GM23248 (cell line): ENCODE measurements at places on chromosomes 6 and 20. TPM values are rescaled to one million over a fixed set of nuclear protein-coding genes. Genes with fewer than 3 reads are reported as not detected.

DNA sequence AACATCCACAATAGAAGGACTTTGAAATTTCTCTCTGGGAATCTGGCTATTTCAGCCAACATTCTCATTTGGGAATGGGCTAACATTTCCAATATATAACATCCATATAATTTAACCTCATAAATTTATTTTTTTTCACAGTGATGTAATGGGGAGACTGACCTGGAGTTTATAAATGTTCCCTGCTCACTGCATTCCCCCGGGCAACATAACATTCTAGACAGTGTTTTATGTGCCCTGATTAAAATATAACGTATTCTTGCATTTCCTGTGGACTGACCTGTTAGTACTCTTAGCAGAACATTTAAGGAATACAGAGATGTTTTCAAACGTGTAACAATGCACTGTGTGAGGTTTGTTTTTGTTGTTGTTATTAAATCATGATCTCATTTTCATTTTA lies 20.9 kb downstream of the TSHZ2 start:
- no peak for DNase-seq

Gene PSORS1C1
- 0.22 and 0.25 TPM in 2 replicates for total RNA-seq

- DNase-seq, result no peak
Measured at GRCh38 chr6:92888316-92888715, 531.0 kb downstream of the EPHA7 start.

GRCh38 chr6:153043719-153044118 lies 41.2 kb upstream of the MTRF1L start:
- DNase-seq, result no peak

Gene RCAN2
- 6.5 and 7.6 TPM in 2 replicates for total RNA-seq

- DNase-seq, result peak; percentile 4
Measured at GRCh38 chr6:152634773-152635172, 2.4 kb downstream of the SYNE1 start.

GRCh38 chr20:32626859-32627636 lies 41.9 kb upstream of the NOL4L start:
- DNase-seq, result peak; percentile 17

- DNase-seq, result no peak
Measured at GRCh38 chr20:22381812-22382416, 202.5 kb downstream of the FOXA2 start.

DNA sequence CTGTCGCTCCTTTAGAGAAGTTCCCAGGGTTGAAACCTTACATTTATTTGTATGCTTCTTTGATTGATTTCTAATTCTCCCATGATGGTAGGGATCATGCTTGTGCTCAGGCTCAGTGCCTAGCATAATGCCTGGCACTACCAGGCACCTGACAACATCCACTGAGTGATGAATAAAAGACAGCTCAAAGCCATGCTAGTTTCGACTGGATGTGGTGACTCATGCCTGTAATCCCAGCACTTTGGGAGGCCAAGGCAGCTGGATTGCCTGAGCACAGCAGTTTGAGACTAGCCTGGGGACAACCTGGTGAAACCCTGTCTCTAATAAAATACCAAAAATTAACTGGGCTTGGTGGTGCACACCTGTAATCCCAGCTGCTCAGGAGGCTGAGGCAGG lies 11.6 kb upstream of the CD164 start:
- DNase-seq, result peak; percentile 48

DNA sequence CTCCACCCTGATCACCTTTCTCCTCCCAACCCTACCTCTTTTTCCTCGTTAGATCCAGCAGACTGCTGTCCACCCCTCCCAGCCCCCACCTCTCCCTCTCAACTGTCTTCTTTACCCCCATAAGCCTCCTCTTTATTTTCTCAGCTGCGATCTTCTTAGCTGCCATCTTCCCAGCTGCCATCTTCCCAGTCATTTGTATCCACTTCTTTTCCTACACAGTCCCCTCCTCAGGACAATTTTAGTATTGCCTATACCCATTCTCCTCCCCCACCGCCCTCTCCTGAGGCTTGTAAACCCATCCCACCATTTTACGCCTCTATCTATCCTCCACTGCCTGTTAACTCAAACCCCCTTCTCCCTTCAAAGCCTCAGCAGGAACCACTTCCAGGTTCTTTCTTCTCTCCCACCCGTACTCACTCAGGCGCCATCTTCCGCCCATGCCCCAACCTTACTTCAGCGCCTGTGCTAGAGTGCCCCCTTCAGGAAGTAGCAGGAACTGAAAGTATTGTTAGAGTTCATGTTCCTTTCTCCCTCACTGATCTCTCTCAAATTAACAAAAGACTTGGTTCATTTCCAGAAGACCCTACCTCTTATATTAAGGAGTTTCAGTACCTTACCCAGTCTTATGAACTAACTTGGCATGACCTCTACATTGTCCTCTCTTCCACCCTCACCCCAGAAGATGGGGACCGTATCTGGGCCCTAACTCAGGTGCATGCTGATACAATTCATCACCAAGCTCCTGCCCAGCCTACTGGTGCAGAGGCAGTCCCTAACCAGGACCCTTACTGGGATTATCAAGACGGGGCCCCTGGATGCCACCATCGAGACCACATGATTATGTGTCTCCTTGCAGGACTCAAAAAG lies 236.0 kb downstream of the ADGRG6 start:
- peak; percentile 70 for DNase-seq

- DNase-seq, result peak; percentile 66
Measured at GRCh38 chr6:33172688-33173534, 19.4 kb downstream of the COL11A2 start.

DNA sequence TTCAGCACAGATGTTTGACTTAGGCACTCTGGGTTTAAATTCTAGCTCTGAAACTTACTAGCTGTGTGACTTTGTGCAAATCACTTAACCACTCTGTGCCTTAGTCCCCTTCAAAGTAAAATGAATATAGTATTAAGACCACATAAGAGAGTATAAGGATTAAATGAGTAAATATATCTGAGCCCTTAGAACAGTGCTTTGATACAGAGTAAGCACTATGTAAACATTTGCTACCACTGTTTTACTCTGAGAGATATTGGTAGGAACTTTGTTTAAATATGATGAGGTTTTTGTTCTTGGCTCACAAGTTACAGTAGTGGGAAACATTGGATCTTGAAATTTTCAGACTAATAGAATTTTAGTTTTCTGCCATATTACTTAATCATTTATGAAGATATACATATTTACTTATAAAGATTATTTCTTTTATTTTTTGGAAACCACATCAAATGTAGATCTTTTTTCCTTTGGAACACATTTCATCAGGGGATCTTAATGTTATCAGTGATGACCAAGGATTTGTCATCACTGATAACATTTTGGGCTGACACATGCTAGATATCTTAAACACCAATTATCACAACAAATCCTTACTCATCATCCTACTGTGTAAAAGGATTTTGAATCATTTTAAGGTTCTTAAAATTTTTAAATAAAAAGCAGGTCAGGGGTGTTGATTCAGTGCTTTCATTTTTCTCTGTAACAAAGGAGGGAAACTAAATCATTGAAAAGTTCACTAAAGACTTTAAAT lies 226.2 kb downstream of the EYA4 start:
- DNase-seq, result no peak

DNA sequence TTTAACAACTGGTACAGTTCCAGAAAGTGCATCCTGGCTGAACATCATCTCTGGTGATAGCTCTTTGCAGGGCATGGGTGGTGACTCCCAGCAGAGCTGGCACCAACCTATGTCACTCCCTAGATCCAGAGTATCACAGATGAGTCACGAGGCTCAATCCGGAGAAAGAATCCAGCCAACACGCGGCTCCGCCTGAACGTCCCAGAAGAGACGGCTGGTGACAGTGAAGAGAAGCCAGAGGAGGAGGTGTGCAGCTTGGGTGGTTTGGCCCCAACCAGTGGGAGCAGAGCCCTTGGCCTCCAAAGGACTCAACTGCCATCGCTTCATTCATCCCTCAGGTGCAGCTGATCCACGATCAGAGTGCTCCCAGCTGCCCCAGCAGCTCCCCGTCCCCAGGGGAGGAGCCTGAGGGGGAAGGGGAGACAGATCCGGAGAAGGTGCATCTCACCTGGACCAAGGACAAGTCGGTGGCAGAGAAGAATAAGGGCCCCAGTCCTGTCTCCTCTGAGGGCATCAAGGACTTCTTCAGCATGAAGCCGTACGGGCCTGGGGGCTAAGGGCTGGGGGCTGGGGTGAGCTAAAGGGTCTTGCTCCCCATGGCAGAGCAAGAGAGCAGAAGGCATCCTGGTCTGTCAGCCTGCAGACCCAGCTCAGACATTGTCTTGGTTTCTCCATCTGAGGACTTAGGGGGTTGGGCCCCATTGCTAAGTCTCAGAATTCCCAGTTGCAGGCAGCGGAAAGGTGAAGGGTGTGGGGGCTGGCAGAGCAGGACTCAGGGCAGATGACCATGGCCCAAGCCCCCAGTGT lies 27.2 kb downstream of the SLC12A5 start:
- no peak for DNase-seq

DNA sequence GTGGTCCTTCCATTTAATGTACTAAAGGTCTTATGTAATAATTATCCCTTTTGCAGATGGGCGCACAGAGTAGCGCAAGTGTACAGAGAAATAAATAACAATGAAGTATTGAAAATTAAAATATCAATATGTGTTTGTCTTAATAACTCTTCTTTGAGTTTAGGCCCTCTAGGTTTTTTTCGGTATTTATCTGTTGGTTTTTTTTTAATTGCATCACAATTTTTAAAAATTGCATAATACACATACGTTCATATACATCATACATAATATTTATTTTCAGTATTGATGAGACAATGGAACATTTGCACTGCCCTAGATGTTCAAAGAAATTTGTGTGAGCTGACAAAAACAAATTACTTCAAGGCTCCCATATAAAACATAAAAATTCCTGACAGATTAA lies 15.1 kb downstream of the ADGRB3 start:
- no peak for DNase-seq

DNA sequence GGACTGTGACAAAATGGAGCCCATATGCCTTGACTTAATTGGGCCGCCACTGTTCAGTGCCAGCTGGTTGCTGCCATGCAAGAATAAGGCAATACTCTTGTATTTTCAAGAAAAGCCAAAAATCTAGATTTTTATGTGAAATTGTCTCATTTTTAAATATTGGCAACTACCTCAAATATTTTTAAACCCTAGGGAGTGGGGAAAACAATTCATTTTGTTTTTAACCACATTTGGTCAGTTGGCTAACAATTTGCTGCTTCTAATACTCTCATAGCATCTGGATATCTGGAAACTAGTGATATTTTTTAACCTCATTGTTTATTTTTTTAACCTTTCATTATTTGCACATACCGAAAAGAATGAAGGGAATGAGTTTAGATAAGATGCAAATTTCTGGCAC lies 91.0 kb downstream of the EYA2 start:
- no peak for DNase-seq

DNA sequence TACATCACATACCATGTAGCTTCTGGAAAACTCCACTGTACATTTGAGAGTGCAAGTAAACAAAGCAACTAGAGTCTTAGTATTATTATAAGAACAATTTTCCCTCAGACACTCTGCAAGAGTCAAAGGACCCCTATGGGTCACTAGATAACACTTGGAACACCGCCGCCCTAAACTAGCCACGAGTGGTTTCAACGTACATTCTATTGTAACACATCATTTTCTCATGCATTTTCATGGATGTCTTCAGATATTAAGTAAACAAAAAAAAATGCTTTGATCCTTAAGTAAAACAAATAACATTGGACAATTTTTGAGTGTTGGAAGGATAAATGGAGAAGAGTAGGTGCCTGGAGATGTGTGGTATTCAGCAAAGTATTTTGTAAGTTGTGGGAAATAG lies 3.2 kb upstream of the RNF146 start:
- DNase-seq, result no peak

Gene TUBB
- total RNA-seq, result 525 and 565 TPM in 2 replicates

DNA sequence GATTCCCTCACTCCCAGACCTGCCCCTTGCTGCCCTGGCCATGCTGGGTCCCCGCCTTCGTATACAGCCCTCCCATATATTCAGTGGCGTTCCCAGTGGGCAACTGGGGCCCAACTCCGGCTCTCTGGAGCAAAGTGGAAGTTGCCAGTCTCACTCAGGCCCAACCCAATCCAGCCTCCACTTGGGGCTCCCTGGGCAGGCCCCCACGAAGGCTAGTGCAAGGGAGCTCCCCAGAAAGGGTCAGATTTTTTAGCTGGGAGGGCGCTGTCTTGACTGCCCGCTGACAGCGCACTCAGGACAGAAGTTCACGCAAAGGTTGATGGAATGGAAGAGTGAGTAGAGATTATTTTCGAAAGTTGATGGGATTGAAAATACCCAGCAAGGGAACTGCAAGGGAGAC lies 5.9 kb downstream of the TP53TG5 start:
- DNase-seq, result no peak

Gene PTGIS
- total RNA-seq, result 178 and 192 TPM in 2 replicates

DNA sequence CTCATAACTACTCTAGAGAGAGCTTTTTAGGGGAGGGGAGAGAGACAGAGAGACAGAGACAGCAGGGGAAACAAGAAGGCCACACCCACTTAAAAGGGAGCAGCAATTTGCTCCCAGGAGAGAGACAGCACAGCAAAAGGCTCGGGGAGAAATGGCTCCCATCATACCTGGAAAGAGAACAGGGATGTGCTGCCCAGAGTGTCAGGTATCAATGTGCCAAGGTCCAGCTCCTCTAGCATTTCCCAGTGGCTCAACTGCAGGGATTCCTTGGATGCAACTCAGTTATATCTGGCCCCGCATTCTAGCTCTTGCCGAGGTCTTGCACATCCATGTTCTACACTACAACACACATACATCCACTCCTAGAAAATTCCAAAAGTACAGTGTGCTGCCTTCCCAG lies 304.0 kb upstream of the CDYL start:
- DNase-seq, result no peak

- DNase-seq, result peak; percentile 97
Measured at GRCh38 chr6:33609528-33609927, 11.6 kb upstream of the ITPR3 start.

- DNase-seq, result no peak
Measured at GRCh38 chr20:846894-847278, 13.4 kb downstream of the FAM110A start.

- peak; percentile 29 for DNase-seq
Measured at GRCh38 chr6:53879608-53880007, 84.8 kb downstream of the LRRC1 start.

- DNase-seq, result no peak
Measured at GRCh38 chr6:149224399-149224798, 93.1 kb upstream of the TAB2 start.

GRCh38 chr6:19723545-19723944 lies 113.6 kb upstream of the ID4 start:
- peak; percentile 91 for DNase-seq

GRCh38 chr6:5004373-5005037 lies 668 bp upstream of the RPP40 start:
- DNase-seq, result peak; percentile 34

DNA sequence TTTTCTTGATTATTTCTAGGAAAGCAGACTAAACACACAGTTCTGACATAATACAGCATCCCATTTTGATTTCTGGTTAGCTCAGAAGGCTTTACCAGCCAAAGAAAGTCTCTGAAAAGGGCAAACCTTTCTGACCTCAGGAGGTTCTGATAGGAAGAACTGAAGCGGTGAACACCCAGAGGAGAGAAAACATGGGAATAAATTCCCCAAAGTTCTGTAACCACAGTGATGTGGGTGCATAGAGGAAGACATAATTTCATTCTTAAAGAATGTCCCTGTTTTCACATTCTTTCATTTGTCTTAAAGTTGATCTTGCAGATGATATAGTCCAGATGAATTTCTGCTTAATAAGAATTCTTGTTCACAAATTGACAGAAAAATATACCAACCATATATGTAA lies 60.3 kb downstream of the RSPO3 start:
- peak; percentile 42 for DNase-seq

GRCh38 chr6:14258695-14259593 lies 141.4 kb downstream of the CD83 start:
- DNase-seq, result no peak

- peak; percentile 90 for DNase-seq
Measured at GRCh38 chr6:71489736-71490135, 201.1 kb downstream of the OGFRL1 start.

- peak; percentile 91 for DNase-seq
Measured at GRCh38 chr6:146700078-146700686, 101.4 kb downstream of the ADGB start.
